CD8-positive, alpha-beta memory T cell (primary cell): ENCODE measurements at places on chromosomes 3 and 15.

- H3K4me3 ChIP-seq: no peak overlapping the region
- no peaks in the 10 kb centered on the region for H3K27me3 ChIP-seq
- no peaks in the 10 kb centered on the region for H3K36me3 ChIP-seq
- H3K27ac ChIP-seq: no peak overlapping the region
- H3K4me1 ChIP-seq: no peaks in the 10 kb centered on the region
These were observed 96.3 kb upstream of the SLC6A6 start for GRCh38 chr3:14306142-14306541.

GRCh38 chr15:28017423-28017924, 81.6 kb downstream of the OCA2 start:
- DNase-seq: no peak
- H3K36me3 ChIP-seq: no peaks in the 10 kb centered on the region
- H3K4me1 ChIP-seq: no peaks in the 10 kb centered on the region
- H3K4me3 ChIP-seq: no peak overlapping the region

DNA sequence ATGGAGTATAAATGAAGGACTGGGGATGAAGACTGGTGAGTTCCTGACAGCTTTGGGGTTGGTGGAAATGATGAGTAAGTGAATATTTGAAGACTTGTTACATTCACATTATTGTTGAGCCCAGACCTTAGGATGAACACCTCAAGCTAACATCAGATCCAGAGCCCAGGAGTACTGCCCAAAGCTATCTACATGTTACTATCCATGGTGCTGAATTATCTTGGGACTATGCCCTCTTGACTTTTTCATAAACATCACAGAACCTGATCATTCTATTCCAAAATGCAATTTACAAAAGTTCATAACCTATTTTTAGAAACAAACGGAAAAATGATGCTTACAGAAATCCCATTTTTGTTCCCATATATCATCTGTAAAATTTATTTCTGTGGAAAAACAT, 613.3 kb downstream of the TUSC7 start:
- no peak for DNase-seq
- no peak overlapping the region for H3K4me3 ChIP-seq
- H3K27me3 ChIP-seq: no peaks in the 10 kb centered on the region
- H3K4me1 ChIP-seq: no peaks in the 10 kb centered on the region

DNA sequence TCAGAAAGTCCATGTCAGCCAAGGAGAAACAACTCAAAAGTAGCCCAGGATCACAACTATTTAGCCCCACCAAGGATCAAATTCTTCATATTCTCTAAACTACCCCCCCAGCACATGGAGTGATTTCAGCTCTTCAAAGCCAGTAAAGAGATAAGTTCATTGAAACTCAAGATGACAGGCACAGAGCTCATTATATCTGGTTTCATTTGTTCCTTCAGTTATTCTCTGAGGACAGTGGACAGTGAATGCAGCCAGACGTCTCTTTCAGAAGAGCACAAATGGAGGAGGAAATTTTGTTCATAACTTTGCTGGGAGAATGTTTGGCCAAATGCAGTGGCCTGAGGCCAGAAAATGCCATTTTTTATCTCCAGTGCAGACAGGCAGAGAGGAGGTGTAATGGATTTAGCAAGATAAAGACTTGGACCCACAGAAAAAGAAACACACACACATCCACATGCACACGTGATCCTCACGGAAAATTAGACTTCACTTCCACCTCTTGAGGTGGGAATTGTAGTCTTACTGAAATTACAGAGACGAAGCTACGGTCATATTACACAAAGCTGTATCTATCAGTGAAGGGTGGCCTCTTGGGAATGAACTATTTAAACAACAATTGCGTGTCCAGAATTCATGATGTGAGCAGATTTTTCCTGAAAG, 64.6 kb downstream of the HES1 start:
- peaks cover 5% of the 10 kb centered on the region for H3K4me1 ChIP-seq
- no peak overlapping the region for H3K27ac ChIP-seq
- no peak for DNase-seq
- H3K4me3 ChIP-seq: no peak overlapping the region

GRCh38 chr15:67826717-67827561, 1.6 kb downstream of the SKOR1 start:
- no peak for DNase-seq
- peaks cover 27% of the 10 kb centered on the region for H3K4me1 ChIP-seq
- H3K36me3 ChIP-seq: no peaks in the 10 kb centered on the region
- no peak overlapping the region for H3K4me3 ChIP-seq
- no peak overlapping the region for H3K27ac ChIP-seq
- H3K27me3 ChIP-seq: peaks cover 52% of the 10 kb centered on the region

GRCh38 chr3:170656284-170656683, 70.4 kb upstream of the SLC7A14 start:
- no peaks in the 10 kb centered on the region for H3K27me3 ChIP-seq
- no peaks in the 10 kb centered on the region for H3K4me1 ChIP-seq
- no peaks in the 10 kb centered on the region for H3K36me3 ChIP-seq
- H3K4me3 ChIP-seq: no peak overlapping the region
- H3K27ac ChIP-seq: no peak overlapping the region

DNA sequence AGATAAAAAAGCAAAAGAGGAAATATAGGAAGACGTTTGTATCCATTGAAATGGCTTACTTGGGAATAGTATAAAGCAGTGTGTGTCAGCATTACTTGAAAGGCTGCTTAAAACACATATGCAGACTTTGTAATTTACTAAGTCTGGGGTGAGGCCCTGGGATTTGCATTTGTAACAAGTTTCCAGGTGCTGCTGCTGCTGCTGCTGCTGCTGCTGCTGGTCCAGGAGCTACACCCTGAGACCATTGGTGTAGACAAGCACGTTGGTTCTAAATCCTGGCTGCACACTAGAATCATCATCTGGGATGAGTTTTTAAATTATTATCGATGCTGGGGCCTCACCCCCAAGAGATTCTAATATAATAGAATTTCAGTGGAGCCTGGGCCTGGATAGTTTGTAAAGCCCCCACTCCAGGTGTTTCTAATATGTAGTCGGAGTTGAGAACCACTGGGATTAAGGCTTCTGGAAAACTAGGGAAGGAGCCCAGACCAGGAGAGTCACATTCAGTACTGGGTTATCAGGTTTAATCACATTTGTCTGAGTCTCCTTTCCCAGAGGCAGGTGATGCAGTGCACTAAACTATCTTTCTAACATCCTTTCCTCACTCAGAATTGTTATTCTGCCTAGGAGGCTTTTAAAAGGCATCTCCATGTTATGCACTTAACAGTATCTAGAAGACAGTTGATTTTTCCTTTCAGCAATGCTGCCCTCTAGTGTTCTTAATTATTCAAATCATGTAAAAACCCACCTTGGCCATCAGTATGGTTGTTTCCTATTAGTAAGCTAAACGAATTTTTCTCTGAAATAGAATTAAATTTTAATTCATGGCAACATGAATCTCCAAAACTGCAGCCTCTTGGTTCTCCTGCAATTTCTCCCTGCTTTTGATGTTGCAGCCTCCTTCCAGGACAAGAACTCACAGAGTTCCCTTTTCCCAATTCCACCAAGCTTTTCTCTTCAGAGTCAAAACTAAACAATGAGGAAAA, 45.4 kb downstream of the SSR3 start:
- H3K36me3 ChIP-seq: no peaks in the 10 kb centered on the region
- H3K27ac ChIP-seq: no peak overlapping the region
- H3K4me1 ChIP-seq: no peaks in the 10 kb centered on the region
- peak; percentile 50 for DNase-seq

- no peaks in the 10 kb centered on the region for H3K27me3 ChIP-seq
- H3K4me1 ChIP-seq: no peaks in the 10 kb centered on the region
- H3K27ac ChIP-seq: no peak overlapping the region
- no peak for DNase-seq
- no peak overlapping the region for H3K4me3 ChIP-seq
These were observed 41.9 kb upstream of the CD200R1L start for GRCh38 chr3:112888381-112889085.
